ENCODE measurements at places on chromosomes 11 and 22.

DNA sequence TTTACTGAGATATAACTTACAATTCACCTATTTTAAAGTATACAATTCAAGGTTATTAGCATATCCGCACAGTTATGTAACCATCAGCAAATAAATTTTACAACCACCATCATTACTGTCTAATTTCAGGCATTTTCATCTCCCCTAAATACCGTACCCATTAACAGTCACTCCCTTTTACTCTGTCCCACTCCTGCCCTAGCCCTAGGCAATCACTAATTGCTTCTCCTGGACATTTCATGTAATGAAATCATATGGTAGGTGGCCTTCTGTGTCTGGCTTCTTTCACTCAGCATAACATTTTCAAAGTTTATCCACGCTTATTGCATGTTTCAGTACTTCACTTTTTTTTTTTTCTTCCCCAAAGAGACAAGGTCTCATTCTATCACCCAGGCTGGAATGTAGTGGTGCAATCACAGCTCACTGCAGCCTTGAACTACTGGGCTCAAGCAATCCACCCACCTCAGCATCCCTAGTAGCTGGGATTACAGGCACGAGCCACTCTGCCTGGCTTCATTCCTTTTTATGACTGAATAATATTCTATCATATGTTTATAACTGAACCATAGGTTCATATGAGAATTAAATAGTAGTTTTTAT is 61.4 kb upstream of the CHRM4 start:
- no peak for DNase-seq

DNA sequence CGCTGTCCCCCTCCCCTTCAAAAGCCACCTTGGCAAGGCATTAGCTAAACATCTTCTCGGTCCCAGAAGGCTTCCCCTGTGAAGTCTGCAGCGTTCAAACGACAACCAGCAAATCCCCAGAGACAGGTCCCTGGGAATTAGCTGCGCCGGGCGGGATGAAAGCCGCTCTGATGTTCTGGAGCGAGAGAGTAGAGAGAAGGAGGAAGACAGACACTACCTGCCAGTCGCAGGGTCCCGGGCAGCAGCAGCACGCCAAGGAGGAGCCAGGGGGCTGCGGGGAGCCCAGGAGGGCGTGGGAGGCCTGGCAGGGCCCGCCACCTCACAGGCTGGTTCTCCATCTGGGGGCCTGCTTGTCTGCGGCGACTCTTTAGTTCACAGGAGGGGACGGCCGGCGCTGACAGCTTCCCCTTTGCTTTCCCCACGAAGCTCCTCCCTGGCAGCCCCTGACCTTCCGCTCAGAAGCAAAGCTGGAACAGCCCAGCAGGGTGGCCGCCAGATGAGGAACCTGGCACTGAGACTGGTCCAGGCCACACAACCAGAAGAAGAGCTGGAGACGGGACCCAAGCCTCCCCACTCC is at the start of gene NFAM1:
TSS of gene NFAM1 (minus strand) at position 384 of the 577 bp plus-strand sequence. CDS start at position 338, 46 bp downstream.
- no peak for DNase-seq

GRCh38 chr11:90288212-90288821 is 65.5 kb upstream of the CHORDC1 start:
- DNase-seq = no peak

DNA sequence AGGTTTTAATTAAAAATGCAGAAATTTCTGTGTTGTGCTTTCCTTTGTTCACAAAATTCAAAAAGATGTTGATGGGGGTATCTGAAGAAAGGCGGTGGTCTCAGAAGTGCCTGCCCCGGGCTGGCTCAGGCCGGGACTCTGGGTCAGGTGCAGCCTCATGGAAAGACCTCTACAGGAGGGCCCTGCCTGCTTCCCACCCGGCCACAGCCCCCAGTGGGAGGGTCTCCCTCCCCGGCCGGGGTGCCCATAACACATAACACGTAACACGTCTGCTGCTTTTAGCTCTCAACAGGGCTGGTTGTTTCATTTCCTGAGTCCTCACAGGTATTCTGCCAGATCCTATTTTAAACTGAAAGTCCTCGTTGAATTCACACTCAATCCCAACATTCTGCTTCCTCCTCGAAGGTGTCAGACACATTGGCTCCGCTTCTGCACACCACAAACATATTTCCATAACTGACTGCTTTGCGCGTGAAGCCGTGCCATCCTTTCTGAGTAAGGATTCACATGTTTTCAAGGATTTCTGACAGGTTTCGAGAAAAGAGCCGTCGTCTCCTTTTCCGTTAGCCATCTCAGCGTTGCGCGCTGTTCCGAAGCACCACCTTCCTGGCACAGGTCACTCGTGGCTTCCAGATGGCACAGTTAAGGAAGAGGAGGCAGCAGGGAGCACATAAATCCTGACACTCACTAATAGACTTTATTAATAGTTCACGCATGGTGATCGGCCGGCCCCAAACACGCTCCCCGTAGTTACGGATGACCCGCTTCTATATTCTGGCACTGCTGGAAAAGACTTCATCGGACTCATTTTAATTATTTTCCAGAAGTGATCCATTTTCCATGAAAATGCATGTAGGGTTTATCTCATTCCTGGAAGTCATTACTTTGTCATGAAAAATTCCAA is 569.3 kb downstream of the BRD1 start:
- no peak for DNase-seq

DNA sequence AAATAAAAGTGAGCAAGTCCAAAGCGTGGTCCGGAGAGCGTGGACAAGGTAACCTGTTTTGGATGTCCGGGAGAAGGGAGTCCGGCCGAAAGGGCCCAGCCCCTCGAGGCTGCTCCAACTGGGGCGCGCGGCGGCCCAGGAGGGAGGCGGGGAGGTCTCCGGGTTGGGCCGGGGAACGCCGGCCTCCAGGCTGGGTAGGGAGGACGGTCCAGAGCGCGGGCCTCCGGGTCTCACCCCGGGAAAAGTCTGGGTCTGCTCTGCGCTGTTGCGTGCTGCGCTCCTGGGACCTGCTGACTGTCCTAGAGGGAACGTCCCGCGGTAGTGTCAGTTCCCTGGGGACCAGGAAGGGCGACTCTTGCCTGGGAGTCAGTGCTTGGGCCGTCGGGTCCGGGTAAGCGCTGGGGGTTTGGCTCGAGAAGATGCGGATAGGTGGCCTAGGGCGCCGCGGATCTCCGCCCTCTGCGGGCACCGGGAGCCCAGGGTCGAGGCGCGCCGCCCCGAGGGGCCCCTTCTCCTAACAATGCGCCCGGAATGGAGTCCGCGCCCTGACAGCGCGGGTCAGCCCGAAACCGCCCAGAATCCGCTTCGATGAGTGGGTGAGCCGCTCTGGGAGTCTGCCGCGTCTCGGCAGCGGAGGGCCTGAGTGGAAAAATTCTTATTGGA is 988 bp upstream of the FLI1 start:
- peak; percentile 57 for DNase-seq

- DNase-seq = no peak
These were observed 8.7 kb upstream of the MRPL23 start for GRCh38 chr11:1938343-1939005.

DNA sequence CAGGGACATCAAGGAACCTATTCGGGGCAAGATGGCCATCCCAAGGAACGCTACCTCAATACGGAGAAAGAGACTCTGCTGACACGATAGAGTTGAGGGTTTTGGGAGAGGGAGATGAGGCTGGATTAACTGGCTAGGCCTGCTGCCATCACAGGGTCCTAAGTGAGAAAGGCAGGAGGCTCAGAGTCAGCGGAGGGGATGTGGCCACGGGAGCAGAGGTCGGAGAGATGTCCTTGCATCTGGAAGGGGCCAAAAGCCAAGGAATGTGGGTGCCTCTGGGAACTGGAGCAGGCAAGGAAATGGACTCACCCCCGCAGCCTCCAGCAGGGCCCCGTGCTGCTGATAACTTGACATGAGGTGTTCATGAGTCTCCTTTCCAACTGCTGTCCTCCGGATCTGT is 31.0 kb upstream of the RFPL3 start:
- no peak for DNase-seq

DNA sequence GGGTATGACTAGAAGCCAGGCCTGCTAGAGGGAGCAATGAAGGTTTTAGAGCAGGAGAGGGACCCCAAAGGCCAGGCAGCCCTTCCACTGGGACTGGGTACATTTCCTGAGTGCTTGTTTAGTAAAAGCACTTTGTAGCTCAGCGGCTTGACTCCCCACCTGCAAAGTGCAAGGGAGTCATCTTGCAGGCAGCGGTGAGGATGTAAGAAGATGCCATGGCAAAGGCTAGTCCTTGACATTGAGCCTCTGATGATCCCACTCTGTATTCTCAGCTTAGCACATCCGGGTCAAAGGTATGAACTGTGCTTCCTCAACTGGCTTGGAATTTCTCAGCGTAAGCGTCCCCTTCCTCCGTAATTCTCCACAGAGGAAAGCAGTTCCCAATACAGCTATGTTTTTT is 3.1 kb upstream of the UBE2L3 start:
- DNase-seq = no peak

GRCh38 chr11:30245621-30246020 is 14.8 kb downstream of the FSHB start:
- no peak for DNase-seq

DNA sequence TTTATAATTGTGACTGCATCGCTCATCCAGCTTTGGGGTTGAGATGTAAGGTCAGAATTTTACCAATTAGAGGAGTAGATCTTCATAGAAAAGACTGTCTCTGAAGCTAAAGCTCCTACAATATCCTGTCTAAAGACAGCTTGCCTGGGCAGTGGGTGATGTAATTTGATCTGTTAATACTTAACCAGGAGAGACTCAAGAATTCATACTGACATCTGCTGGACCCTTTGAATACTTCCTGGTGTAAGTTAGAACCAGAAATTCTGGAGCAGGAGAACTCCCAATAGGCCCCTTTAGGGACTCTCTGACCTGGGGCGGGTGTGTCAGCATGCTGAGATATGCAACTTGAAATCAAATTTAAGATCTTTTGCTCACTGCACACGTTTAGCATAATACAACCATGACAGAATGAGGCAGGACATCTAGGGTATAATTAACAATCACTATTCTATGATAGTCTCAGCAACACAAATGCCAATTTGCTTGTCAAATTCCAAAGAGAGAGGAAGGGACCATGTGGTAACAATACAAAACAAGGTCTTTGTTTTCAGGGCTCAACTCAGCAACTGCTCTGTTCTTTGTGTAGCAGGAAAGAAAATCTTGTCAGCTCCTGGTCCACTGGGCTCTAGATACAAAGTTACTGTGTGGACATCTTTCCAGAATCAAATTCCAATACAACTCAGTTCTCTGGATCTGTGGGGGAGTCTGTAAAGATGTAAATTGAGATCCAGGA is 143.9 kb downstream of the INSC start:
- DNase-seq = peak; percentile 14

DNA sequence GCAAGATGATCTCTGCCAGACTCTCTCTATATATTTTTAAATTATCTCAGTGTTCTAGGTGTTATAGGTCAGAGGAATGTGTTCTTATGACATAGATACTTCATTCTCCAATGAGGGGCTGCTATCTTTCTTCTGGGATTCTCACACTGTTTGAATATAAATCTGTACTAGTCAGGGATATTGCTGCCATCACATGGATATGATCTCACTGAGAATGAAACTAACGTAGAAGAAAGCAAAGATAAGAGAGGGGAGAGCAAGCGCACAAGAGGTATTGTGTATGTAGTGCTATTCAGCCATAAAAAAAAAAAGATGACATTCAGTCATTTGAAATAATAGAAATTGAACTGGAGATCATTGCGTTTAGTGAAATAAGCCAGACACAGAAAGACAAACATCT is 42.2 kb upstream of the SLC36A4 start:
- DNase-seq = no peak

Data from AG08396 (cell line).